ENCODE measurements at places on chromosomes 16 and 17. TPM values are rescaled to one million over a fixed set of nuclear protein-coding genes. Genes with fewer than 3 reads are reported as not detected.
A peak's percentile ranks its signal among the peaks of the same experiment; 100 is the strongest.

Gene PMFBP1
- 2.0 TPM for total RNA-seq

Gene REXO5
- 1.4 TPM for total RNA-seq

Gene TBX6
- 2.4 TPM for total RNA-seq

Gene ITGA2B
- total RNA-seq, result 0.86 TPM

Gene KRTAP9-2
- total RNA-seq, result not detected

GRCh38 chr16:27177031-27177774 lies 26.1 kb upstream of the KDM8 start:
- no peak for DNase-seq

GRCh38 chr17:55768936-55769624 lies 18.2 kb downstream of the PCTP start:
- no peak for DNase-seq

DNA sequence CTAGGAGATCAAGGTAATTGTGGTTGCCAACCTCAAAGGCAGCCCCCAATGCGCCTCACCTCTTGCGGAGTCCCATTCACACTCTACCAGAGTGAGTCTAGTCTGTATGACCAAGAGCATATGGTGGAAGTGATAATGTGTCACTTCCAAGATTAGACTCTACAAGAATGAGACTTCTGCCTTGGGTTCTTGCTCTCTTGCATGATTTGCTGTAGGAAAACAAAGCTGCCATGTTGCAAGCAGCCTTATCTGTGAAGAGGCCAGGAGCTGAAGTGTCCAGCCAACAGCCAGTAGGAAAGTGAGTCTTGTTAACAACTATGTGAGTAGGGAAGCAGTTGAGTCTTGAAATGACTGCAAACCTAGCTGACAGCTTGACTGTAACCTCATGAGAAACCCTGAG lies 3.4 kb downstream of the TERF2 start:
- DNase-seq, result no peak

GRCh38 chr17:8137645-8138373 lies 13.9 kb upstream of the HES7 start:
- no peak for DNase-seq

DNA sequence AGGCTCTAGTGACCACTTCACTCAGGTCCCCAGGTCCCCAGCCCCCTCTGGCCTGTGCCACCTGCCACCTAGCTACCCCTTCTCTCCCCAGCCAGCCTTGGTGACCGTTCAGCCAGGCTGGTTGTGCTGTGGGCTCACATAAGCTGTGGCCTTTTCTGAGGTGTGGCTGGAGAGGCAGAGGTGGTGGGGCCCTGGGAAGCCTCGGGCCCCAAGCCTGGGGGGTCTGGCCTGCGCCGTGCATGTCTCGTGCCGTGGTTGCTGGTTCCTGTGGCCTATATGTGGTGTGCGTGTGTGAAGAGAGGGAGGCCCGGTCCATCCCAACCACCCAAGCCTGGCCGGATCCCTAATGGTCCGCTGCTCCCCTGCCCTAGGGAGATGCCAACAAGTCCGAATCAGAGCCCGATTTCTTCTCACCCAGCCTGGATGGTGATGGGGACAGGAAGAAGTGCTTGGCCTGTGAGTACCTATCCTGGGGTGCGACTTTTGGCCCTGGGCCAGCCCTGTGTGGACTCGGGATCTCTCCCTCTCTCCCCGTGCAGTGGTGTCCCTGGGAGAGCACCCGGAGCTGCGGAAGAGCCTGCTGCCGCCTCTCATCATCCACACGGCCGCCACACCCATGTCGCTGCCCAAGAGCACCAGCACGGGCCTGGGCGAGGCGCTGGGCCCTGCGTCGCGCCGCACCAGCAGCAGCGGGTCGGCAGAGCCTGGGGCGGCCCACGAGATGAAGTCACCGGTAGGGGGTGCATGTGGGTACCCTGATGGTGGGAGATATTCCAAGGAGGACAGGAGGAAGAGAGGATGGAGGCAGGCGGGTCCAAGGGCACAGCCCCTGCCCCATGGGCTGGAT lies 35.9 kb downstream of the CACNA1G start:
- no peak for DNase-seq

DNA sequence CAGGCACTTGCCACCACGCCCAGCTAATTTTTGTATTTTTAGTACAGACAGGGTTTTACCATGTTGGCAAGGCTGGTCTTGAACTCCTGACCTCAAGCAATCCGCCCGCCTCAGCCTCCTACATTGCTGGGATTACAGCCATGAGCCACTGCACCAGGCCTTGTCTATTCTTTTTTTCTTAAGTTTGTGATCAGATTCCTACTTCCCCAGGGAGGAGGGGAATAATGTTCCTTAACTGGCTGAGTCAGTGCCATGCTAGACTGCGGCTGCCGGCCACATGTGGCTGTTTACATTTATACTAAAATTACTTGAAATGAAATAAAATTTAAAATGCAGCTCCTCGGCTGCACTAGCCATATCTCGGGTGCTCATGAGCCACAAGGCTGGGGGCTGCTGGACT lies 27.8 kb upstream of the USP36 start:
- DNase-seq, result no peak

DNA sequence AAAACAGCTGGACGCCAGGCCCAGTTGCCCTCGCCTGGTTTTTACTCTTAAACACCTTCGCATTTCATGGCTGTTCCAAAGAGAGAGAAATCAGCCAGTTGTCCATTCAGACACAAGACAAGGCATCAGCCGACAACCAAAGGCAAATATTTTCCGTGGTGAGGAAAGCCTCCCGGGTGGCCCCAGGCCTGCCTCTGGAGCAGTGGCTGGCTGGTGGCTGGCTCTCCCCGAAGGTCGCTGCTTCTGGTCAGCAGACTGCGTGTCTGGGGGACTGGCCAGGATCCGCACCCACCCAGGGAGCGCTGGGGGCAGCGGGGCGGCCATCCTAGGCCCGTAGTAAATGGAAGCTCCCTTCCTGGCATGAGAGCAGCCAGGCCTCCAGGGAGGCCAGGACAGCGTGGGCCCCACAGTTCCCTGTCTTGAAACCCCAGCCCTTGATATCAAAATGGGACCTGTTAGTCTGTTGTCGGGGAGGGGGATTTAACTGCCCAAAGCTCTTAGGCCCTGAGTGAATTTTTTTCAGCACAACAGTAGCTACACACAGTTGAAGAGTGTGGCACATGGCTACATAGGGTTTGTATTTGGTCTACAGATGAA lies 57.7 kb downstream of the SREBF1 start:
- no peak for DNase-seq

DNA sequence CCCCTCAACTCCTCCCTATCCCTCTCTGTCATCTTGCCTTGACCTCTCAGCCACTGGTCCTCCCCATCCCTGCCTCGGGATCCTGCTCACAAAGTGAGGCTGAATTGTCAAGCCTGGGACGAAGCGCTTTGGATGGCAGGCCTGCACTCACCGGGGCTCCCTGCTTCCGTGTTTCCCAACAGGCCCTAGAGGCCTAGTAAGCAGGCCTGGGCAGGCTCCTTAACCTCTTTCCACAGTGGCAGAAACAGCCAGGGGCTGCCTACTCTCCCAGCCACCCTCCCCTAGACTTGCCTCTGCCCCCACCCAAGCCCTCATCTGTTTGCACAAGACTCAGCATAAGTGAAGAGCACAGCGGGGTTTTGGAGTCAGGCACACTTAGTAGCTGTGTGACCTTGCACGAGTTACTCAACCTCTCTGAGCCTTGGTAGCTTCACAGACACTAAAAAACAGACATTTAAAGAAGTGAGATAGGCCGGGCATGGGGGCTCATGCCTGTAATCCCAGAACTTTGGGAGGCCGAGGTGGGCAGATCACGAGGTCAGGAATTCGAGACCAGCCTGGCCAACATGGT lies 5.0 kb upstream of the FADS6 start:
- no peak for DNase-seq

DNA sequence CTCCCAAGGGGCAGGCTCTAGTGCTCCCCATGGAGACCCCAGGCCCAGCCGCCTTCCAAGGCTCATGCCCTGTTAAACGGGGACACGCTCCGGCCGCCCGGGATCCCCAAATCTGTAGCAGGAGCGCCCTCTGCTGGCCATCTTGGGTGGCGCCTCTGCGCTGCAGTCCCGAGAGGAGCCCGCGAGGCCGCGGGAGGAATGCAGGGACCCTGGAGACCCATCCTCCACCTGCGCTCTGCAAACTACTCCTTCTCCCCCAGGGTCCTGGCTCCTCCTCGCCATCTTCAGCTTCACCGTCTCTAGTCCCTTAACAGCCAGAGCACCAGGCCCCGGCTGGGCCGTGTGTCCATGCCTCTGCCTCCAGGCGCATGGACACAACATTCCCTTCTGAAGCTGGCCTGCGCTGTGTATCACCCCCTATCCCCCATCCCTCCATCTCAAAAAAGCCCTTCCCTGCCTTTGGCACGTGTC lies 23.6 kb upstream of the KRT17 start:
- DNase-seq, result peak; percentile 69

GRCh38 chr17:61583242-61583641 lies 7.8 kb downstream of the NACA2 start:
- no peak for DNase-seq

GRCh38 chr16:89170346-89171215 lies 967 bp upstream of the CDH15 start:
- no peak for DNase-seq

DNA sequence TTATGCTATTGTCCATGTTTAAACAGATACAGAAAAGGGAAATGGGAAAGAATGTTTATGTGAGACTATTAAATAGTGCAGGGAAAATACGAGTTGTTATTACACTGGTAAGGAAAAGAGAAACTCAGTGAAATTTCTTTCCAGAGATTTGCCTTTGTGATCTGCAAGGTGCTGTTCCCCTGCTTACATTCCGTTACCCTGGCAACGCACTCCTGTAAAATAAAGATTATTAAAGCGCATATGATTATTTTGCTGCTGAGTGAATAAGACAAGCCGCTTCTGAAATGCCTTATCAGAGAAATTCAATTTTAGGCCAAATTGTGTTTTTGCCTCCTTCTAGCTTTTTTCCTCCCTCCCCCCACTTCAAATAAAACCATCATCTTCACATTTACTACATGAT lies 328.6 kb upstream of the PMFBP1 start:
- DNase-seq, result no peak

DNA sequence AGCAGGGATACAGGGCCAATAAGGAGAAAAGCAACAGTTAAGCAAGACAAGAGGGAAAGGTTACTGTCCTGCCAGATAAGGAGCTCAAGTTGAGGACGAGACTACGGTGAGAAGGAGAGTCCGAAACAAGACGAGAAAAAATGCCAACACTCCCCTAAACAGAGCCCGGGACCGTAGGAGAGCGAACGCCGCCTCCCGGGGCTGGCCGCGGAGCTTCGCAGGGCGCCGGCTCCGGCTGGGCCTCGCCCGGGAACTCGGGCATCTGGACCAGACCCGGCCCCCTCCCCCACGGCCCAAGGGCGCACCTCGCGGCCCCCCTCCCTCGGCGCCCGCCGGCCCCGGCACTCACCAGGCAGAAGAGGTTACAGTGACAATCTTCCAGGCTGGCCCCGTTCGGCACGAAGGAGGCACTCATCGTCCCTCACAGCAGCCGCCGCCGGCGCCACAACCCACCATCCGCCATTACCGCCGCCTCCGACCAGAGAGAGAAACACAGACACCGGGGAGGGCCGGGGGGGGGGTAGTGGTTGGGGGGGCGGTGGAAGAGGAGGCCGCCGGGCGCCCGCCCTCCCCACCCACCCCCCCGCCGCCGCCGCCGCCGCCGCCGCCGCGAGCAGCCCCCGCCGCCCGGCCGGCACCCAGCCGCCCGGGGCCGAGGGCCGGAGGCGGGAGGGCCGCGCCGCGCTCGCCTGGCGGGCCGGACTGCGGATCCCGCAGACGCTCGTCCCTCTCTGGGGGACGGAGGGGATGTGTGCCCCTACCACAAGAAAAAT lies at the start of gene MED13:
TSS of gene MED13 (minus strand) at position 488 of the 773 bp plus-strand sequence. CDS start at position 415, 73 bp downstream.
- peak; percentile 55 for DNase-seq

DNA sequence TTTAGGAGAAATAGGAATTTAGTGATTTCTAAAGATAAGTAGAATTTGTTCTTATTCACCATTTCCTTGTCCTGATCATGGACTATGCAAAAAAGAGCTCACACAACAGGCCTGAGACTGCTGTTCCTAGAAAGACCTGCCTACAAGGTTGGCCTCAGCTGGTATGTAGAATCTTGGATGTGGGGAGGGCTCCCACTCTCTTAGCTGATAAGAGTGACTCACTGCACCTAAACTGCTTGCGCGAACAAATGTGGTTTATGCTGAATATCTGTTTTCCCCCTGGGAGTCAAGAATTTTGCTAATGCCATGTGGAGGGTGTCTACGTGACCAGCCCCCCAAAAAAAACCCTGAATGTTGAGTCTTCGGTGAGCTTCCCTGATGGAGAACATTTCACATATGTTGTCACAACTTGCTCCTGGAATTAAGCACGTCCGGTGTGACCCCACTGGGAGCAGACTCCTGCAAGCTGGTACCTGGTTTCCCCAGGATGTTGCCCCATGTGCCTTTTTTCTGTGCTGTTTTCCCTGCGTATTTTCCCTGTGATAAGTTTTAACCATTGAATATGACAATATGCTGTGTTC lies 68.8 kb upstream of the HSBP1 start:
- DNase-seq, result no peak

GRCh38 chr16:68444056-68444657 lies 4.2 kb downstream of the SMPD3 start:
- DNase-seq, result no peak

All from naive thymus-derived CD8-positive, alpha-beta T cell (primary cell).